ENCODE measurements at places on chromosomes 2 and 18.

- no peak for DNase-seq
These were observed 69.5 kb upstream of the TGIF1 start for GRCh38 chr18:3380384-3380961.

DNA sequence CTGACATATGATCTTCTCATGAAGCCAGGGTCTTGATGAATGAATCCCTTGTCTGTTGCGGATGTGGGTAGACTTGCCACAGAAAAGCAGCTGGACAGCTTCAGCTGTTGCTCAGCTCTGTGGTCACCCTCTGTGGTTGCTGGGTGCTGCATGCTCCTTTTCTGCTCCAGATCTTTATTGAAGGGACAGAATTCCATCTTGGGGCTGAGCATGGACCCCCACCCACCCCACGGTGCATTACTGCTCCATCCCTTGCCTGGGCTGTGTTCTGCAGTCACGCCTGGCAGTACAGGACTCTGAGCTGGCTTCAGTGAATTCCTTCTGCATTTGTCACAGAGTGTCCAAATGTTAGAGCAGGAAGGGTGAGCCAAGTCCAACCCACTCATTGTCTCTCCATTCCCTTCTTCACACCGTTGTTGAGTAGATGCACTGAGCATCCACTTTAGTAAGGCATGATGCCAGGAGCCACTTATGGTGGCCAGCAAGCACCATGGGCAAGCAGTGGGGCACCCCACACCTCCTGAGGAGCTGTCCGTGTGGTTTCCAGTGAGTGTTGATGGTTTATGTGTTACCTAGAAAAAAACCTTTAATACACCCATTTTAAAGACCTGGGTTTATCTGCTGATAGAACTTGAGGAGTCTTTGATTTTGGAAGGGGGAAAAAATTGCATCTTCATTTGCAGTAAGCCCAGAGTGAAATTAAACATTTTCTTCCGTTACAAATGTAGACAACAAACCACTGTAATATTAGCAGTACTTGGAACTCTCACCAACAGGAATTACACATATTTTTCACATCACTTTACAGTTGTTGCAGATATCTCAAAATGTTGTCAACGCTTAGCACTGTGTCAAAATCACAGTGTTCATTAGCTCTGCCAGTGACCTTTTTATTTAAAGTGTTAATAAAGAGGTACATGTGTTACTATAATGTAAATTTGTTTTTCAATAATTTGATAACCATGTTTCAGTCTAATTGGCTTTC lies 14.7 kb upstream of the ITGB6 start:
- DNase-seq: no peak

DNA sequence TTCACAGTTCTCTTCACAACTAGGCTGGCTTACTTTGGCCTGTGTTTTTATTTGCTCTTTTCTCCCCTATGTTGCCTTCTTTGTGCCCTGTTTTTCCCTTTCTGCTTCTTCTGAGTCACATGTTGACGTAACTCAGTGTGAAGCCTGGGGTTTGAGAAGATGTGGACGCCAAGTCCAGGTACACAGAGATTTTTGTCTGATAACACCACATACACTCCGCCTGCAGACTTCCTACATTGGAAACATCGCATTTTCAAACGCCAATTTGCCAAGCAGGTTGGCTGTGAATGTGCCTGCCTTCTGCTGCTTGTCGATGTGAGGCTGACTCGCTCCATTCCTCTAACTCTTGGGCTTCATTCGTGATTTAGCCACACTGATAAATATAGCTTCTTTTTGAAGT lies 62.6 kb upstream of the FN1 start:
- no peak for DNase-seq

DNA sequence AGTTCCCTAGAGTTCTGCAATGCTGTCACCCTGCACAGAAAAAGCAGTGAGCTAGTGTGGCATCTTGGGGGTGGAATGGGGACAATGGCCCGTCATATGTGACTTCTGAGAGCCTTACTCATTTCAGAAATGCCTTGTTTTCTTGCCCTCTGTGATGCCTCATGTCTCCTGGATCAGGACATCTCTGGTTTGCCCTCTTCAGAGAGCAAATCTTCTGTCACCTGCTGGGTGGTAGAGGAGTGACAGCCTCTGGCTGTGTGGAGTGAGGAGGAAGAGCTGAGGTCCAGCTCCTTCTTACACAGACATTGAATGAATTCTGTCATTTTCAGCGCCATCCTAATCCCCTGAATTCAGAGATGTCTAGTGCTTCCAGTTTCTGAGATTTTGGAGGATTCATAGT lies 55.6 kb upstream of the PHLPP1 start:
- no peak for DNase-seq

DNA sequence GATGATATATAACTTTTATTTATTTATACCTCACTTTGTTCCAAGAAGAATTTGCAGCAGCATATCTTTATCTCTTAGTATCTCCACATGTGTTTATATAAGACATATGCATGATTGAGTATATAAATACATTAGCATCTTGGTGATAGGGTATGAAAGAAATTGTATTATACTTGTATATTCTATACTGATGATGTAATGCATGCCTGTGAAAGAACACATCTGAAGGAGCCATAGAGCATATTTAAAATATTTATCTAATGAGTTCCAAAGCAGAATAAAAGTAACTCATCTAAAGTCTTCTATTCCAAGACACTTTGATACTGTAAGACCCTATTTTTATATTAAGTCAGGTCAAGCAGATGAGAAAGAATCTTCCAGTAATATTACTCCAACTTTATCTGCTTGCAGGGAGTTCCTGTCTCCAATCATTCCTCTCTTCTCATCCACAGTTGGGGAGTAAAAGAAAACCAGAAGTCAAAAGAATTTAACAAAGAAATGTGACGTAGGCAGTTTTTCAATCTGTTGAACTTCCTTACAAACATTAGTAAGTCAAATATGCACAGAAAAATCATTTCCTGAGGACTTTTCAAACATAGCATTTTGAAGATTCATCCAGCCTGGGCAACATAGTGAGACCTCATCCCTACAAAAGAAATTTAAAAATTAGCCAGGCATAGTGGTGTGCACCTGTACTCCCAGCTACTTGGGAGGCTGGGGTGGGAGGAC lies 76.7 kb downstream of the DTNB start:
- no peak for DNase-seq

DNA sequence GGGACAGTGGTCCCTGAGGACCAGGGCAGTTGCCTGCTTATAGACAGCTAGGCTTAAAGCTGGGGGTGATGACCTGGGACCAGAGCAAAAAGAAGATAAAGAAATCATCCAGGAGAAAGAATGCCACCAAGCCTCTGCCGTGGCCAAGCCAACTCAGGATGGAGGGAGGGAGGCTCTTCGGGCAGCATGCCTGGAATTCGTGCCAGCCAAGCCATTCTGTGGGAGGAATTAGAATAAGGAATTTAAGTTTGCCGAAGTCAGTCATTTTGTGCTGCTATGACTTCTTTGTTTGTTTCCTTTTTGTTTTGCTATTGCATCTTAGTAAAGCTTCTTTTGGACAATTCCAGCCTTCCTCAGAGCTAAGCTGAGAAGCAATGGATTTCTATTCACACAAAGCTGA lies 124.1 kb downstream of the EN1 start:
- no peak for DNase-seq

DNA sequence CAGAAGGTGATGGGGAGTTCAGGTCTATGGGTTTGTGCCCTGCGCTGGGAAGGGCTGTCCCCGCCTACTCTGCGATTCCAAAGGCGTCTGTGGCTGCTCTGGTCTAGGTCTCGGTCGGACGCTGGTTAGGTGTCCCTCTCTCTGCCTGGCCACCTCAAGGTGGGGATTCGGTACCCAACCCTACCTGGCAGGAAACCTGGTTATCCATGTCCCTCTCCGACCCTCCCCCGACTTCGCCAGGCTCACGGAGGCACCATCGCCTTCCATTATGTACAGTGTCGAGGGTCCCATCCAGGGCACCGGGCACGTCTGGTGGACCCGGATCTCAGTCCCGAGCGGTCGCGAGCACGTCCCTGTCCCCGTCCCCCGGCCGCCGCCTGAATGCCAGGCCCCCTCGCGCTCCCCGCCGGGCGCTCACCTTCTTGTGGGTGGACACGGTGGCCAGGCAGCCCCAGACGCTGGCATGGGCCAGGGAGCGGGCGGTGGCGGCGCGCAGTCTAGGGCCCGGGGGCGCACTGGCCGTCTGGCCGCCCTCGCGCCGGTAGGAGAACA lies 628 bp downstream of the CREG2 start:
- no peak for DNase-seq

DNA sequence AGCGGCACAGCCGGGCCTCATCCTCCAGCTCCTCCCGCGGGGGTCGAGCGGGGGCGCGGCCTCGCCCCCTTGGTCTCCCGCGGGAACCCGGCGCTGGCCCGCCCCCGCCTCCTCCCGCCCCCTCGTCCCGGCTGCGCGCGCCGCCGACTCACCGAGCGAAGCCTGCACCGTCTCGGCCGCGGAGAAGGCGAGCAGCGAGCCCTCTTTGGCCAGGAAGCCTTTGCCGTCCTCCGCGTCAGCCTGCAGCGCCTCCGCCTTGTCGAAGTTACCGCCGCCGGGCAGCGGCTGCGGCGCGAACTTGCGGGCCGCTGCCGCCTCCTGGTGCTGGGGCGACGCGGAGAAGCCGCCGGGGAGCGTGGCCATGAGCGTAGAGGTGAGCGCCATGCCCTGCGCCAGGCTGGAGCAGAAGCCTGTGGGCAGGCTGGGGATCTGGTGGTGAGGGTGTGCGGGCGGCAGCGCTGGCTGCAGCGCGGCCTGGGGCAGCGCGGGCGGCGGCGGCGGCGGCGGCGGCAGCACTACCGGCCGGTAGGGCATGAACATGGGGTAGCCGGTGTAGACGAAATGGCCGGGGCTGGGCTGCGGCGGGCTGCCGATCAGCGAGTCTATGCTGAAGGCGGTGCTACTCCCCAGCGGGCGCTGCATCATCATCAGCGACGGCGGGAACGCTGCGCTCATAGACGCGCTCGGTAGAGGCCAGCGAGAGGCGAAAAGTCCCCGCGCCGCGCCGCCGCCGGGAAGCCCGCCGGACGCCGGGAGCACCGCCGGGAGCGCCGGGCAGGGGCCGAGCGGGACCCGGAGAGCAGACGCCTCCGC lies 683 bp downstream of the GBX2 start:
- no peak for DNase-seq

GRCh38 chr2:241053576-241054251 lies 48.4 kb downstream of the MTERF4 start:
- DNase-seq: no peak

- no peak for DNase-seq
These were observed 125.8 kb downstream of the LAMA3 start for GRCh38 chr18:23814991-23815614.

DNA sequence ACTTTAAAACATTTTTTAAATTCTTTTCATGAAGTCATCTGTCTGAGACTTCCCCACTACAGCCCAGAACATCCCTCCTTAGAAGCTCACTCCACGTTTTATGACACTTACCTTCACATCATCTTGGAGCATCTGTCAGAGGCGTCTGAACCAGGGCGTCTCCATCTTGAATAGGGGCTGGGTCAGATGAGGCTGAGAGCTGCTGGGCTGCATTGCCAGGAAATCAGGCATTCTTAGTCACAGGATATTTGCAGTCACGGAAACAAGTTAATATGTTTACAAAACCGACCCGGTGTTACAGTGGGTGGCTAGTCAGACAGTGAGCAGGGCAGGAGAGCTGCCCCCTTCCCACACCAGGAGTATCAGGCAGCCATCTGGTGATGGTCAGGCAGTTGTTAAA lies 456.5 kb downstream of the FBXO15 start:
- DNase-seq: no peak

DNA sequence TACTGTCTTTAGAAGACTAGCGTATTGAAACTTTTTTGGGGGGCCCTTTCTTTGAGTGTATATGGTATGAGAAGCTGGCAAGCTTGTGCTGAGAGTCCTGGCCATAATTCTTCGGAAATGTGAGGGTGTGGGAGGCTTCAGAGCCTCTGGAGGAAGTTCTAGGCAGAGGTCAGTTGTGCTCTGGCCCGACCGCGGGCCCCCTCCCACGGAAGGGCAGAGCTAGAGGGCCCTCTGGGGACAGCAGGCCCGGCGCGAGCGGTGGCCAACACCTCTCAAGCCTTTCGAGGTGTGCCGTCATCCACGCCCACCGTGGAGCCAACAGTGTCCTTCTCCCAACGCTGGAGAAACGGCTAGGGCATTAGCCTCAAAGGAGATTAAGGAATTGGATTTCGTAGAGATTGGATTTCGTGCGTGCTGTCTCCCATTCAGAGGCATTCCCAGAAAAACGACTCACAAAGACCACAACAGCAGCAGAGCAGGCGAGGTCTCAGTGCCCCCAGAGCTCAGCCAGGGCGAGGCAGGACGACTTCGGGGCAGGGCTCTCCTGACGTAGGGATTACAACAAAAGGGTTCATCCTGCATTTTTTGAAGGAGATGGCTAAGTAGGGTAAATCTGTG lies 2.2 kb upstream of the MTCL1 start:
- DNase-seq: no peak

DNA sequence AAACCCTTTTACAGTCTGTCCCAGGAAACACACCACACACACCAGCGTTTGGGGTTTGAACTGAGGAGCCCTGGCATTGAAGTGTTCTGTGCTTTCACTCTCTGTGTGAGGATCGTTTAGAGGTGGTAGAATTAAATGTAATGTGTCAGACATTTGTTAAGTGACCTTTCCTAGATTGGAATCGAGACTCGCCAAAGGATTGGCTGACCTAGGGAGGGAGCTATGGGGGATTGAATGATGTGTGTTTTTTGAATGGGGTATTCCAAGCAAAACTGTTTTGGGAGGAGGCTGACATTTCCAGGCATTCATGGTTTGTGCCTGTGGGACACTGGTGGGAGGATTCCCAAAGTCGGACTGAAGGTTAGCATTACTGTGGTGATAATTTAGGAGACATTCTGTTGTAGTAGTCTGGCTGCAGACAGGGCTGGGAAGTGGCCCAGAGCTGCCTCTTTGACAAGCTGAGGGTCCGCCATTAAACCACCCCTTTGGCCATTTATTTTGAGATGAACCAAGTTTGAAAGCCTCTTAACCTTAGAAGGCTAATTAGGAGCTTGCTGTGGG lies 1.7 kb downstream of the MYO1B start:
- DNase-seq: no peak

GRCh38 chr2:105187531-105187930 lies 54.0 kb upstream of the GPR45 start:
- DNase-seq: no peak

DNA sequence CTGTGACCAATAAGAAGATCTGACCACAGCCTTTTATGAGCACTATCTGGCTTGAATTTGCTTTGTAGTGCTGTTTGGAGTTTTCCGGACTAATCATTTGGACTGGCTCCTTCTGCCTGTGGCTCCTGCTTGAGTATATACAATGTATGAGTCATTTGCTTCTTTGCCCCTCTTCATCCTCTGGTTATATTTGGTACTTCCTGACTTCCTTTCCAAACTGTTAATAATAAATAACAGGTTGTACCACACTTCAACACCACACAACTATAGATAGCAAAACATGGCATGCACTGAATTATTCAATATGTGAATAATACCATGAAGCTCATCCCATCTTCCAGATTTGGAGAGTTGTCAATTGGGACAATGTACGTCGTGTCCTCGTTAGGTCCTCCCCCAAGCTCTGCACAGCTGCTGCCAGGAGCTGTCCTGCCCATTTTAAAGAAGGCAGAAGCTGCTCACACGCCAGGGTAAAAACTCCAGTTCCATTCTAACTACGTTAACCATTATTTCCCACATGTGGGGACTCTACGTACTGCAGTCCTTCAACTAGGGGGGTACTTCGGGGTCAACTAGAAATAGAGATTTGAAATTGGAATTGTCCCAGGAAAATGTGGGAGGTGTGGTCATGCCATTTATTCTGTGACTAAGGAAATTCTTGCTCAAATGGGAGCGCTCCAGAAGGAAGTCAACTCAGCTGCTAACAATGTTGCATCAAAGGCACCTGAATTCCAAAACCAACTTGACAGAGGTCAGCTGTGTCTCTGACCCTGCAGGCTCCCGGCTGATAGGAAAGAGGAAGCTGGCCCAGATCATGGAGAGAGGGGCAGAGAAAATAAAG lies 38.1 kb downstream of the ST8SIA5 start:
- DNase-seq: no peak

Measured in right lobe of liver (tissue), 6 donors.